Posterior vena cava (tissue), 2 donors: ENCODE measurements at places on chromosomes 12 and 14. TPM values are rescaled to one million over a fixed set of nuclear protein-coding genes. Genes with fewer than 3 reads are reported as not detected.
A peak's percentile ranks its signal among the peaks of the same experiment; 100 is the strongest.

The CDKN1B gene
- 27.5 TPM for total RNA-seq

The KCTD10 gene
- total RNA-seq: 138 TPM

DNA sequence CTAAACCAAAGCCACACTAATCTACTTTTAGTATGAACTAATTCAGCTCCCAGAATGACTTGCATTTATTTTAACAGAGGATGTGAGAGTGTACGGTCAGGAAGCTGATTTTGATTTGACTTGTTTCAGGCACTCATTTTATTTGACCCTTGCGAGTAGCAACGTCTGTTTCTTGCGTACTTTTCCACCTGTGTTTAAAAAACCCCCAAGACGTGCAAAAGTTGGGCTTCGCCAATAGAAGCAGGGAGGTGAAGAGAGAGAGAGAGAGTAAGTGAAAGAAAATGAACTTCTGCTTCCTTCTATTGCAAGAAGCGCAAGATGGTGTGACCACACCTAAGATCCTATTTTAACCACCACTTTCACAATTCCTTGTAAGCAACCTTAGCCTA, 6.7 kb upstream of the SLC15A4 start:
- DNase-seq: no peak

GRCh38 chr12:9365296-9365695, 157.1 kb upstream of the PZP start:
- no peak for DNase-seq

DNA sequence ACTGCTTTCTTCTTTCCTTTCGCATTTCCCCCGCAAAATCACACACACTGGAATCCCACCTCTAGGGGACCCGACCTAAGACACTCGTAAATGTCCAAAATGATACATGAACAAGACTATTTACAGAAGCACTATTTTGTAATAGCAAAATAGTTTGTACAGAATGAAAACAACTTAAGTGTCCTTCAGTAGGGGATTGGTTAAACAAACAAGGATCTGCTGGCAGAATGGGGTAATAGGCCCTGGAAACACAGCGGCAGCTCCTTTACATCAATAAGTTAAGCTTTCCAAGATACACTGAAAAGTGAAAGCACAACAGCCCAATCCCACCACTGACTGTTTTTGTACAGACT, 48.8 kb downstream of the LTBP2 start:
- DNase-seq: peak; percentile 2

DNA sequence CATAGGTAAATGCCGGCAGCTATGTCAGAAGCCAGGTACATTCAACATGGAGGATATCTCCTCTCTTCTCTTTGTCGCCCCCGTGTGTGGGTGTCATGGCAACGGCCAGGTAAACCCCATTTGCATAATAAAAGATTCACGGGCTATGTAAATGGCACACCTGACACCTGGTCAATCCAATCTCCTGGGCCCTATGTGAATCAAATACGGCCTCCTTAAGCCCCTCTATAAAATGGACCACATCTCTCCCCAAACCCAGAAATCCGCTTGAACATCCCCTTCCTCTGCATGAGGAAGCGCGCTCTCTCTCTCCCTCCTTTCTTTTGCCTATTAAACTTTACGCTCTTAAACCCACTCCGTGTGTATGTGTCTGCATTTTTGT, 363.7 kb downstream of the SOX5 start:
- no peak for DNase-seq

DNA sequence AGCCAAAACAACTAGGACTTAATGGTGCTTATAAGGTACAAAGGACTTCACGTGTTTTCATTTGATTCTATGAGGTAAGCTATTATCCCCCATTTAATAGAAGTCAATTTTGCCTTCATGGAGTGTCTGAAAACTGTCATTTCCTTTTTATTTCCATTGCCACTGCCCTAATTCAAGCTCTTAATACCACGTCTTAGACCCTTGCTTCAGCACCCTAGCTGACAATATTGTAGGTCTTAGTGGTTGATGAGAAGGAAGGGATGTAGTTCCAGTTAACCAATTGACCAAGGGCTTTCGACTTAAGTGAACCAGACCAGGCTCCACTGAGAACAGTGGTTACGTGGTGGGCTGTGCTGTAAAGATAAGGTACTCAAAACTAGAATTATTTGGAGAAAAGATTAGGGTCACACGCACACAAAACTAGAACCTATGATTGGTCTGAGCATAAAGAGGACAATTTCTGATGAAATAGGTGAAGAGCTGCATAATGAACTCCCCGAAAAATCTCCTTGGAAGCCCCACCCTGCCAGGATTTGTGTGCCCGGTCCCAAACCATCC, 9.6 kb upstream of the ASIC1 start:
- DNase-seq: no peak

The MYH6 gene
- not detected for total RNA-seq

GRCh38 chr14:40119321-40119720, 687.1 kb upstream of the FBXO33 start:
- DNase-seq: no peak
